ENCODE measurements at places on chromosomes 6 and 20.

DNA sequence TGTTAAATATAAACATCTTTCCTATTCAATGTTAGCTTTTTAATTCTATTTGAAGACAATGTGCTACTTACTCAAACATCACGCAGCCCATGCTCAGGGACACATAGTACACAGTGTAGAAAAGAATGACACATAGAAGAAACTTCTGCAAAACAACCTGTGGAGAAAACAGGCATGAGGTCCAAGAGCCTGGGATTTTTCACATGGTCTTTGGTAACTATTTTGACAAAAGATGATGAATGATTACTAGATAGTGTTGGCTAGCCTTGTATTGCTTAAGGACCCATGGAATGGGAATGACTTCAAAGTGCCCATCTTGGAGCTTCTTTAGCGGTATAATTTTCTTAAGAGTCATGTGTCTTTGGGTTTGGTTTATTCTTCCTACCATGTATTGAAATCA is 15.4 kb downstream of the TMEM244 start:
- DNase-seq, result no peak

GRCh38 chr6:33875696-33876095 is 71.9 kb upstream of the MLN start:
- no peak for DNase-seq

- no peak for DNase-seq
These were observed 2.3 kb downstream of the KCNK15 start for GRCh38 chr20:44748005-44748370.

GRCh38 chr6:162622572-162622971 is 105.0 kb downstream of the PRKN start:
- DNase-seq, result no peak

- no peak for DNase-seq
These were observed 274.7 kb upstream of the CITED2 start for GRCh38 chr6:139649128-139649527.

DNA sequence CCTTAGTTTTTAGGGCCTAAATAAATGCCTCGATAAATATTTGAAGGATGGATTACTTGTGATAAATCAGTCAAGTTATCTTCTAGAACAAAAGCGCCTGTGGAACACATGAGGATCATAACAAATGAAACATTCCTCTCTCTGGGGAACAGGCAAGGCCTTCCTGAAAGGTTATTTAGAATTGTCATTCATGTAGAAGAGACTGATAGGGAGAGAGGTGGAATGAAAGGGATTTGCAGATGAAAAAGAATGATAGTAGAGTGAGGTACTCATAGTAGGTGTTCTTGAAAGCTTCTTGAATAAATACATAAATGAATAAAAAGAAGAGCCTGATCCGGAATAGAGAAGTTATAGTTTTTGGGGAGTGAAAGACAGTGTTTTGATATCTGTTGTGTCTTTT is 30.5 kb downstream of the TSPYL4 start:
- no peak for DNase-seq

- DNase-seq, result no peak
These were observed 200.9 kb downstream of the BACH2 start for GRCh38 chr6:90095788-90096187.

DNA sequence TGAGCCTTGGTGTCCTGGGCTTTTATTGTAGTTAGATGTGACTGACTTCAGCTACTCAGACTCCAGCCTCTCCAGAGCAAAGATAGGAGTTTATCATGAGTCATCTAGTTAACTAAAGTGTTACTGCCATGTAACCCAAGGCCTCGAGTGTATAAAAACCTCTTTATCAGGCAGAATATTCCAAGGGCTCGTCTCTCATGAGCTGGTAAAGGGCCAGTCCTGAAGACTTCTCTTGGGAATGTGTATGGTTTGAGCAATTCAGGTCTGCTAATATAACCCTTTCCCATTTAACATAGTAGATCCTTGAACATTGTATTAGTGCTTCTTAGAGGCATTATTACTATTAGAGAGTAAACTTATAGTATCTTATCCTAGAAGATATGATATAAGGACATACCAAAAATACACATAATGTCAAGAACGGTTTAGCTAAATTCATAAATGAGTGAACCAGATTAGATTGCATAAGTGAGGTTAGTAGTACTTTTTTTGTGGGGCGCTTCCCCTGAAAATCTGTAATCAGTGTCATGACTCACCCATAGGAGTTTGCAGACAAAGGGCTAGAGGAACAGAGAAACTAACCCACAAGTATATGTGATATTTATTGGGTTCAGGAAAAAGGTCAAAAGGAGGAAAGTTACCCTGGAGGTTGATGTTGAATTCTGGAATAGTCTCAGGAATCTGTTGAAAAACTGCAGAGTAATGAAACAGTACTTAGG is 16.0 kb downstream of the DSE start:
- DNase-seq, result peak; percentile 41

GRCh38 chr6:43127877-43128276 is 43.2 kb upstream of the SRF start:
- DNase-seq, result no peak

DNA sequence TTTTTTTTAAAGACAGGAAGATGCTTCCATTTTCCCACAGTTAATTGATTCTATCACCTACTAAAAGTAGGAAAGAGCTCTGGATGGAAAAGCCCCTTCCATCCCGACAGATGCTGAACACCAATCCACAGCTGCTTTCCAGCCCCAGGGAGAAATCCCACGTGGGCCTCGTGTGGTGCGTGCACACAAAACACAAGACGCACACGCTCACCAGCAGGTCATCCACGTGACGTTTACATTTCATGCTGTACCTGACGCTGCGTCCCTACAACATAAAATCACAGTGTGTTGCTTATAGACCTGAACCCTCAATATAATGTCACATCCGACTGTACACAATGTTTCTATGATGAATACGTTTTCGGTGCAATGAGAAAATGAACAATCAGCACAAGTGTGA is 50.2 kb upstream of the DACT2 start:
- no peak for DNase-seq

DNA sequence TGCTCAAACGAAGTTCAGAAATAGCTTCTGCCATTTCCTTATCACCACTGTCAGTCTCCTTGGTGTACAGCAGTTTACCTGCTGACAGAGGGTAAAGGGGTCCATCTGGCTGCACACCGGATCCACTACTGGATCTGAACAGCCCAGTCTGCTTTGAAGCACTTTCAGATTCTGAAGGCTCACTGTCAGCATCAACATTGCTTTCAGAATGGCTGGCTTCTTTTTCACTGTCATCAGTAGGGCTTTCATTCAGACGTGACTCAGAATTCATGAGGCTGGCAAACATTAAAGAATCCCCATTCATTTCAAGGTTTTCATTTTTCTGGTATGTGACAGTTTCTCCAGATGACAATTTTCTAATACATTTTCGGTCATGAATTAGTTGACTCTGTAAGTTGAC is 21.0 kb upstream of the PNISR start:
- no peak for DNase-seq

DNA sequence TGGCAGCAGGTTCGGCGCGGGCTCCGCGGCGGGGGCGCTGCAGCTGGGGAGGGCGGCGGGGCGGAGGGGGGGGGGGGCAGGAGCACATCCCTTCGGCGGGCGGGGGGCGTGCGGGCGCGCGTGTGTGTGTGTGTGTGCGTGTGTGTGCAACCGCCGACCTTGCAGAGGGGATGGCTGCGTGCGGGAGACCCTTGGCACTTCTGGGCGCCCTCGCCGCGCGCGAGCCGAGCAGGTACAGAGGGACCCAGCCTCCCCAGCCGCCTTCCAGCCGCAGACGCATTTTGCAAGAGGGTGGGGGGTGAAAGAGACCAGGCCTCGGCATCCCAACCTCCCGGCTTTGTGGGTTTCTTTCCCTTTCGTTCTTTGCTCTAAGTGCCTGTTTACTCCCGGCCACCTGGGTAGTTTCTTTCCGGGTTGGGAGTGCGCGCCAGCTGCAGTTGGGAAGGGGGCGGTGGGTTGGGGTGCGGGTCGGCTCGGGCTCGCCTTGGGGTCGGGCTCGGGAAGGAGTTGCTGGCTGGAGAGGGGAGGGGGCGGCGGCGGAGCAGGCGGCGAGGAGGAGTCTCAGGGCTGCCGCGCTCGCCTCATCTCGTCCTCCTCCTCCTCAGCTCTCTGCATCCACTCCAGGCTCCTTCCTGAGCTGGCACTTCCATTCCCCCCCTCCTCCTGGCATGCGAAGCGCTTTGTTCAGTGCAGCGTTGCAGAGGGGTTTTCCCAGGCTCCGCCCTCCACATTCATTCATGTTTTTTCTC is 620 bp downstream of the HIVEP1 start:
- peak; percentile 78 for DNase-seq

- DNase-seq, result no peak
These were observed 235.1 kb downstream of the ZFAND3 start for GRCh38 chr6:38054527-38055202.

- peak; percentile 80 for DNase-seq
These were observed 171.7 kb downstream of the WDR27 start for GRCh38 chr6:169529931-169530751.

- DNase-seq, result no peak
These were observed 153.0 kb downstream of the LRRC1 start for GRCh38 chr6:53947780-53948179.

GRCh38 chr20:57378646-57379262 is 12.4 kb upstream of the RBM38 start:
- DNase-seq, result no peak

DNA sequence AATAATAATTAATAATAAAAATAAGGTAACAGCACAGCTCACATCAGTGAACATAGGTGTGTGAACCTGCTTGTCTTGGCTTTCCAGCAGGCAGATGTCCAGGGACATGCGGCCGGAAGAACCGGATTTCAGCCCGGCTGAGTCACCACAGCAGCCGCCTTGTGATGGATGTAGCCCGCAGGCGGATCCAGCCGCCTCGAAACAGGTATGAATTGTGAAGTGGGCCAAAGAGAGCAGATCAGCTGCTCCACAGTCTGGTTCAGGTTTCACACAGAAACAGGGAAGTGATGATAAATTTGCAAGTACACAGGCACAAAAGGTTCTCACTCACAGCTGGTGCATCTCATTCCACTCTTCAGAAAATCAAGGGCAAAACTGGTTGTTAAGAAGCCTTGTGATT is 55.1 kb downstream of the ID4 start:
- DNase-seq, result no peak

- DNase-seq, result no peak
These were observed 81.2 kb upstream of the HDAC2 start for GRCh38 chr6:114052141-114052540.

GRCh38 chr6:6998194-6998569 is 109.6 kb upstream of the RREB1 start:
- peak; percentile 55 for DNase-seq

GRCh38 chr6:82030301-82030700 is 217.2 kb downstream of the IBTK start:
- DNase-seq, result no peak

DNA sequence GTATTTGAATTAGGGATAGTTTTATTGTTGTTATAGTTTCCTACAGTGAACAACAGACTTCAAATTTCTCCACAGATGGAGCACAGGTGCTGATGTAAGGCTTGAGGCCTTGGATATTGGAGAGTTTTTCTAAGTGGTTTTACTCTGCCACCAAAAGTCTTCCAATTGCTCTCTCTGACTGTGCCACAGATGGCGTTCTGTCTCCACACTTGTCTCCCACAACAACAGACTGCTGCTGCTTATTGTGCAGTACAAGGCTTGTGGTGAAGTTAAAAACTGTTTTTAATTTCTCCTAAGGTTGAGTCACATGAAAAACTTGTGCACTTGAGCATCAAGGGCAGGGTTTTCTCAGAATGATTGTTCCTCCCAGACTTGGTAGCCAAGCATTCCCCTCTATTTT is 460.9 kb upstream of the KHDRBS2 start:
- no peak for DNase-seq

DNA sequence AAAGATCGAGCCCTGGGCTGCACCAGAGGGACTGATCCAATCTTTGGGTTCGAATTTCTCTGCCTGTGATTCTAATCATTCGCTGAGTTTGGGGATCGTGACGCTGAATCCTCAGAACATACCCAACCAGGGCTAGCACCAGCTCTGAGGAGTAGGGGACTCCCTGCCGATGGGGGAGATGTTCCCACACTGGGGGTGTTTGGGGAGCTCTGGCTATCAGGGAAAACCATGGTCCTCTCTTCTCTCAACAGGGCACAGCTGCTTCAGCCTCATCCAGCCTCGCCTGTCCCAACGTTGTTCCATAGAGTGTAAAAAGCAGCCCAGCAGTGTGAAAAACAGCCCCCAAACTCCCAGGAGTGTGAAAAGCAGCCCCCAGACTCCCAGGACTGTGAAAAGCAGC is 136.6 kb downstream of the ANKRD60 start:
- no peak for DNase-seq

- DNase-seq, result no peak
These were observed 23.8 kb downstream of the CYB5R4 start for GRCh38 chr6:83883240-83883639.

DNA sequence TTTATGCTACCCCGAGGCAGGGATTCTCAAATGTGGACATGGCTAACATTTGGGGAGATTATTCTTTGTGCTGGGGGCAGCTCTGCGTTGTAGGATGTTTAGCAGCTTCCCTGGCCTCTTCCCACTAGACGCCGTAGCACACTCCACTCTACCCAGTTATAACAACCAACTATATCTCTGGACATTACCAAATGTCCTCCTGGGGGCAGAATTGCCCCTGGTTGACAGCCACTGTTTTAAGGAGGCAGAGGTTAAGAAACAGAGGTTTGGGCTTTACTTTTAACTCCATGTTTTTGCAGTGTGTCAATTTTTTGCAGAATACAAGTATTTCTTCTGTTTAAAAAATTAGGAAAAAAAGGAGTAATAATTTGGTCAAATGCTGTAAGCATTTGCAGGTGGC is 56.2 kb upstream of the BMP6 start:
- DNase-seq, result no peak

DNA sequence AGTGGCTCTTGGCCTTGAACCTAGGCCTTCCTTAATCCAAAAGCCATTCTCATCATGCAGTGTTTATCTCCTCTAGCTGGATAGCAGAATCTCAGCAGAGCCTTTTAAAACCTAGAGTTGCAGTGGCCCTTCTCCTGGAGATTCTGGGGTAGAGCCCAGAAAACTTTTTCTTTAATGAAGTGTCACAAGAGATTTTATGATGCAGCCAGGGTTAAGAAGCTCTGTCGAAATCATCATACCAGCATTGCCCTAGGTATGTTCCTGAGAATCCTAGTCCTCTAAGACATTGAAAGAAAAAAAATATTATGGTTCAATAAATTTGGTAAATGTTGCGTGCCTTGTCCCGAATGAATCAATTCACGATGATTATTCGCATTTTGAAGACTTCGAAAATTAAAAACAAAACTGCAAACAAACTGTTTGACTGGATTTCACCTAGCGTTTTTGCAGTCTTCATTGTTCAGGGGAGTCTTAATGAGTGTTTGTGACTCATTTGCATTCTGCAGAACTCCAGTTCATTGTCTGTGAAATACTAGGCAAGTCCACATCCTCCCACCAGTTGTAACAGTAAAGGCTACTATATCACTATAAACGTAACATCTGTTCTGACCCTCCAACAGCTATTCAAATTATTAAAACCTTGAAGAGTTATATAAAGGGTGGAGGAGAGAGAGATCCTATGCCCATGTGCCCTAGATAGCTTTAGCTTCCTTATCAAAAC is 198.6 kb downstream of the UST start:
- DNase-seq, result no peak
